ENCODE measurements at places on chromosomes 3 and 15. TPM values are rescaled to one million over a fixed set of nuclear protein-coding genes. Genes with fewer than 3 reads are reported as not detected.

The TGM5 gene
- total RNA-seq = not detected

The RTP2 gene
- not detected for total RNA-seq

The CDHR4 gene
- not detected for total RNA-seq

The SH2D7 gene
- total RNA-seq = not detected

The CLN6 gene
- 16.6 TPM for total RNA-seq

The GPX1 gene
- 509 TPM for total RNA-seq

The NOX5 gene
- total RNA-seq = under 0.01 TPM

The DHFR2 gene
- total RNA-seq = 2.6 TPM

The CLDN16 gene
- not detected for total RNA-seq

The AGBL1 gene
- total RNA-seq = not detected

The GPR160 gene
- total RNA-seq = 2.6 TPM
